Gastroesophageal sphincter (tissue), 4 donors: ENCODE measurements at places on chromosomes 2 and 18. TPM values are rescaled to one million over a fixed set of nuclear protein-coding genes. Genes with fewer than 3 reads are reported as not detected.

LRRC30 gene
- total RNA-seq = not detected

ALLC gene
- not detected for total RNA-seq

LBX2 gene
- total RNA-seq = not detected

SLC38A11 gene
- 3.5 TPM for total RNA-seq

ASPRV1 gene
- 1.2 TPM for total RNA-seq

C2orf66 gene
- not detected for total RNA-seq
